ENCODE measurements at places on chromosomes 5 and 9.

DNA sequence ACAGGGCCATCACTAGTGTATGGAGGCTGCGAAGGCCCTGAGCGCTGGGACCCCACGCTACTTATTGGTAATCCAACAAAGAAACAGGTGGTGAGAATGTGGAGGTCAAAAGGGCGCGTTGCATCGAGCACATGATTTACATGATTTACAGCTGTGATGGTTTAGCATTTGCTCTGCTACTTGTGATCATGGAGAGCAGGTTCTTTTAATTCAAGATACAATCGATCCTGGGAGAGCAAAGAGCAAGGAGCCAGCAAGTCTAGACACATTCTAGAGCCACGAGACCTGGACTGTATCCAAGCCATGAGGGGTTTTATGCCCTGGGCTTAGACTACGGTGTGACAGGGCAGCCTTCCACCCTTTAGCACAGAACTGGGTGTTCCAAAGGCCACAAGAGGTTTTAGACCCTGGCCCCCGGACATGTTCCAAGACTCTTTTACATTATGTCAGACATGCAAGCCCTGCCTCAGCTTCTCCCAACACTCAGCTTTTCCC, 47.0 kb upstream of the CLK4 start:
- DNase-seq, result no peak

GRCh38 chr5:156764176-156764971, 85.7 kb upstream of the PPP1R2B start:
- no peak for DNase-seq

DNA sequence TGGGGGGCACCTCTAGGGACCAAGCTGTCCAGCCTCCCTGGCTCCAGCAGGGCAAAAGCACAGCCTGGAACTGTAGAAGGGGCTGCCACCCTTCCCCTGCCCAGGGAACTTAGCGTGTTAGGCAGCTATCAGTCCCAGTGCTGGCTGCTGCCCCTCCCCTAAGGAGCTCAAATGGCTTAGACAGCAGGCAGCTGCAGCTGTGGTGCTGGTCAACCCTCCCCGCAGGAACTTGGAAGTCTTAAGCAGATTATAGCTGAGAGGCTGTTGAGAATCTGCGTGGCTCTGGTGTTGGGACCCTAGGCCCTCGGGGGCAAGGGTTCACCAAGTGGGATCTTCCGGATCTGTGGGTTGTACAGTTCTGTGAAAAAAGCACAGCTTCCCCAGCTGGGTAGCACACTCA, 536.5 kb upstream of the CDH10 start:
- DNase-seq, result no peak

DNA sequence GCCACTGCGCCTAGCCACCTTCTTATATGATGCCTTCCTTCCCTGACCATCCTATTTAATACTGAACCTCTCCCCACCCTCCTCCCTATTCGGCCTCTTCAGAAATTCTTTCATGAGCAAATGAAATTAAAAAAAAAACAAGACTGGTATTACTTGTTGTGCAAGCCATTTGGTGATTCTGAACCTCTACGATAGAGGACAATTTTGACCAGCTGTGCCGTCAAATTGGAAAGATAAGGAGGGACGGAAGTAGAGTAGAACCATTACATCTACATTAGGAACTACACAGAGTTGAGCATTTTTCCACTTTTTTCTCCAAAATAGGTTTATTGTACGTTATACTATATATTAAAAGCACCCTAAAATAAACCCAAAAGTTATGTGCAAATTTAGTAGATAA, 2.9 kb downstream of the DHX29 start:
- no peak for DNase-seq

- no peak for DNase-seq
Observed at GRCh38 chr5:79151942-79152671, 40.5 kb downstream of the BHMT start.
